ENCODE measurements at places on chromosomes 7 and 10. TPM values are rescaled to one million over a fixed set of nuclear protein-coding genes. Genes with fewer than 3 reads are reported as not detected.

ITGB8 gene
- polyA plus RNA-seq: not detected

NME8 gene
- not detected for polyA plus RNA-seq

DNA sequence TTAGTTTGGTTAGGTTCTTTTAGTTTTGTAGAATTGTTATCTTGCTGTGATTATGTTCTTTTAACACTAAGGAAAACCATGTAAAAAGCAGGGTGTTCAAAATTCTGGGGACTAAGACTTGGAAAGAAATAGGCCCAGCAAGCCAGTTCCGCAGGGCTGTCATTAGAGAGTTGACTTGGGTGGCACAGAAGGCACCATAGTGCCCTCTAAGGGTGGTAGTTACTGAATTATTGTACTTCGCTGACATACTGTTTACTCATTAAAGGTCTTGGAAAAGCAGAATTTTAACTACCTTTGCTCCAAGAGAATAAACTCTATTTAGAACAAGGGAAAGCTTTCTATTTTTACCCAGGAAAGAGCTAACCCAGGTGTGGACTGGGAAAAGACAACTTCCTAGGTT, 86.5 kb downstream of the OTUD1 start:
- DNase-seq: no peak

DNA sequence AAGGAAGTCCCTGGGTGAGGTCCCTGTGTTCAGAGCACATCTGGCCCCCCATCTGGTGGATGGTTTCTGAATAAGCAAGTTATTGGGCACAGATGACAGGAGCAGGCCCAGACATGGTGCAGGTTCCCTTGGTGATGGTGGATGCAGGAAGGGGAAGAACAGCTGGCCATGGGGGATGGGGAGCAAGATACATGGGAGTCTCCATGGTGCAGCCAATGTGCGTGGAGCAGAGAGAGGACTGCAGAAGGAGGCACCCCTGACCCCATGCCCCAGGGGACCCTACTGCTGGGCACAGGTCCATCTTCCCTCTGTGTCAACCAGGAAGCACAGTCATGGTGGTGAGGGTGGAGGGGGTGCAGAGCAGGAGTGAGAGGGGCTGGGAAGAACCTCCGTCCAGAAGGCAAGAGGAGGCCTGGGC, 43.8 kb upstream of the RABGEF1 start:
- DNase-seq: peak; percentile 29

DNA sequence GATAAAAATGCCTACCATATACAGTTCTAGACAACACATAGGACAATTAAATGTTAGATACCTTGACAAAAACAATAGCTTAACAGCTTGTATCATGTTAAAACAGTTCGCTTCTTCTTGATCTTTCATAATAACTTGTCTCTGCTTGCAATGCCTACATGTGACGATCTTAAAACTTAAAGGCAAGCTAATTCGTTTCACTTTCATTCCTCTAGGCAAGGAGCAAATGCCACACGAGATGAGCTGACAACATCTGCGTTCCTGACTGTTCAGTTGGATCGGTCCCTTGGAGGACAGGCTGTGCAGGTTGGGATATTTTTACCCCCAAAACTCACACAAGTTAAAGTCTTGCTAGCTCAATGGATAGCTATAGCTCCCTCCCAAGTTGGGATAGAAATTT, 51.6 kb upstream of the ARL4A start:
- no peak for DNase-seq

GRCh38 chr10:14302035-14302434, 28.7 kb downstream of the FRMD4A start:
- no peak for DNase-seq

GRCh38 chr7:102914585-102914984, 1.8 kb downstream of the LRRC17 start:
- peak; percentile 75 for DNase-seq

DNA sequence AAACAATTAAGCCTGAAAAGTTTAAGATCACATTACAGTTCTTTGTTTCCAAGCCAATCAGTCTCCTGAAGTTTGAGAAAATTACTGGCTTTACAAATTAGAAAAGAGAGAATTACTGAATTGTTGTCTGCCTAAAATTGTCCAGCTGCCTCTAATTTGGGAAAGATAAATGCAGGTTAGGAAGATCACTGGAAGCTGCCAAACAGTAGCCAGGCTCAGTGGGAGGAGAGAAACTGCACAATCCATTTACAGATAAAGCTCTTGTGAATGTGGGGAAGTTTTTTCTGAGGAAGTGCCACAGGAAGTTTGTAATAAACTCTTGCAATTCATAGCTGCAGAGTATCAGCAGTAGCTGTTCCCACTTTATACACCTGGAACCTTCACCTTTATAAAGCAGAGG, 100.7 kb downstream of the IQUB start:
- DNase-seq: no peak

GRCh38 chr7:28036696-28037095, 143.9 kb downstream of the JAZF1 start:
- DNase-seq: no peak

DNA sequence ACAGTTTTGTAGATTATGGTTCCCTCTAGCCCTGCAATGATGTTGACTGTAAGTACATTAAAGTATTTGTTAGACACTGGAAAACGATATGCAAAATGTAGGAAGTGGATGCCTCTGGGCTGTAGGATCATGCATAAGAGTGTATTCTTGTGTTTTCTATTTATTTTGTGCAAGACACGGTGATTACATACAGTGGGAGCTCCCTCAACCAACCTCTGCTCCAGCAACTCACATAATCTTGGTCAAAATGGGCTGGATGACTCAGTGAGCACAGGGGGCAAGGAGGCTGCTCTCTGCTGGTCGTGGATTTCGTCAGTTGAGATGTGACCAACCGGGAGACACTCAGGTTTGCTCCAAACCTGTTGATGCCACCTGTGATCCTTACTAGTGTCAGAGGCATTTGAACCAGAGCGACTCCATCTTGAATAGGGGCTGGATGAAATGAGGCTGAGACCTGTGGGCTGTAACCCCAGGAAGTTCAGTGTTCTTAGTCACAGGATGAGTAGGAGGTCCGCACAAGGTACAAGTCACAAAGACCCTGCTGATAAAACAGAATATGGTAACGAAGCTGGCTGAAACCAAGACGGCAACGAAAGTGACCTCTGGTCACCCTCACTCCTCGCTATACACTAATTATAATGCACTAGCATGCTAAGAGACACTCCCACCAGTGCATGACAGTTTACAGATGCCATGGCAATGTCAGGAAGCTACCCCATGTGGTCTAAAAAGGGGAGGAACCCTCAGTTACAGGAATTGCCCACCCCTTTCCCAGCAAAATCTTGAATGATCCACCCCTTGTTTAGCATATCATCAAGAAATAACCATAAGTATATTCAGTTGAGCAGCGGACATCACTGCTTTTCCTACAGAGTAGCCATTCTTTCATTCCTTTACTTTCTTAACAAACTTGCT, 56.4 kb upstream of the FAM20C start:
- DNase-seq: no peak

DNA sequence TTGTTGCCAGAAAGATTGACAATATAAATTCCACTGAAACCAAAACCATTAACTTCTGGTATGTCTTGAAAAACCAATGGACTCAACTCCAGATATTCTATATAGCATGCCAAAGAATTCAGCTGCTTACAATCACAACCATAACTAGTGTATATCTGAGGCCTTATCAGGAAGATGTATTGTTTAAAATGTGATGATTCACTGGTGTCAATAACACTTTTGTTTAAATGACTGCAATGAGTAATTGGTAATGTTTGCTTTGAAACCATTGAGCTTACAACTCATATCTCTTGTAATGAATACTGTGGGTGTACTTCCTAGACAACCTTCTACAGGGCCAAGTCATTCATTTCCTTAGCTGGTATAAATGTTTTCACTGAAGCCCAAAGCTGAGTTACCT, 727.9 kb upstream of the KCND2 start:
- DNase-seq: no peak

GRCh38 chr10:132994185-132994796, 51.9 kb upstream of the CFAP46 start:
- DNase-seq: peak; percentile 43

- no peak for DNase-seq
Measured at GRCh38 chr10:36423821-36424248, 701.6 kb upstream of the ANKRD30A start.

DNA sequence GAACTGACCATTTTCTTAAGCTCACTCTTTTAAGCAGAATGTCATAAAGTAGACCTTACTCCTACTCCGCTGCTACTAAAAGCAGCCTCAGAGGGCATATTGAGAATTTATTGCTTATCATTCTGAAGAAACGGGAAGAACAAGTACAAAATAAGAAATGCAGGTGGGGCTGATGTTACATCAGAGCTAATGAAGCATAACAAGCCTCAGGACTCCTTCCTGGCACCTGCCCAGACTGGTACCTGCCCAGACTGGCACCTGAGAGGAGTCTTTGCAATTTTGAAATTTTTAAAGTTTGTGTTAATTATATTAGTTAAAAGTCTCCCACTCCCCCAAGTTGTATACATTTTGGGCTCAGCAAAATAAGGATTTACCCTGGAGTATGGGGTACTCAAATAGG, 162.4 kb downstream of the SEMA3E start:
- DNase-seq: no peak
